Fibroblast of lung (primary cell): ENCODE measurements at places on chromosomes 16 and 17. TPM values are rescaled to one million over a fixed set of nuclear protein-coding genes. Genes with fewer than 3 reads are reported as not detected.

Gene SOCS1
- total RNA-seq = 13.6 and 21.1 TPM in 2 replicates

Gene TOX3
- total RNA-seq = not detected in 2 replicates

Gene TRPV2
- total RNA-seq = 56.2 and 74.5 TPM in 2 replicates

Gene SERPINF2
- under 0.01 and 0.17 TPM in 2 replicates for total RNA-seq

Gene KRT31
- not detected in 2 replicates for total RNA-seq

Gene PABPN1L
- total RNA-seq = not detected in 2 replicates

Gene SEPTIN12
- not detected in 2 replicates for total RNA-seq

Gene GIT1
- 20.1 and 22.9 TPM in 2 replicates for total RNA-seq

Gene GRIN2A
- under 0.01 and 0.33 TPM in 2 replicates for total RNA-seq

Gene CACNG3
- not detected in 2 replicates for total RNA-seq
